ENCODE measurements at places on chromosomes 16 and 17. TPM values are rescaled to one million over a fixed set of nuclear protein-coding genes. Genes with fewer than 3 reads are reported as not detected.

The SLC16A11 gene
- total RNA-seq = not detected

- no peak for DNase-seq
These were observed 160.9 kb downstream of the MAP2K6 start for GRCh38 chr17:69575346-69575761.

GRCh38 chr16:88570691-88571092 lies 489 bp downstream of the ZC3H18 start:
- peak; percentile 26 for DNase-seq

DNA sequence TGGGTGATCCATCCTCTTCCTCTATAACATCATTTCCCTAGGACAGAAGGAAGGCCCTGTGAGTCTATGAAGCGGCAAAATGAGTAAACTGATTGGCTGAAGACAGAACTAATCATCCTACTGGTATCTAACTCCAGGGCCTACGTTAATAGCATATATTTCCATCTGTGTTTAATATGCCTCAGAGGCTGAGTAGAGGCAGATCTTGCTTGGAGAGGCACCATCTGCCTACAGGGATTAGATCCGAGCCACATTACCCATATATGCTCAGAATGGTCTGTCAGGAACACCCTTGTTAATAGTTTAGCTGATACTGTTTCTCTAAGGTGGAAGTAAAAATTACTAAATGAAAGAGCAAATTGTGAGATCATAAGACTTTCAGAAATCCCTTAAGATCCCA lies 13.2 kb upstream of the FOXJ1 start:
- no peak for DNase-seq

The CA4 gene
- 0.10 TPM for total RNA-seq

DNA sequence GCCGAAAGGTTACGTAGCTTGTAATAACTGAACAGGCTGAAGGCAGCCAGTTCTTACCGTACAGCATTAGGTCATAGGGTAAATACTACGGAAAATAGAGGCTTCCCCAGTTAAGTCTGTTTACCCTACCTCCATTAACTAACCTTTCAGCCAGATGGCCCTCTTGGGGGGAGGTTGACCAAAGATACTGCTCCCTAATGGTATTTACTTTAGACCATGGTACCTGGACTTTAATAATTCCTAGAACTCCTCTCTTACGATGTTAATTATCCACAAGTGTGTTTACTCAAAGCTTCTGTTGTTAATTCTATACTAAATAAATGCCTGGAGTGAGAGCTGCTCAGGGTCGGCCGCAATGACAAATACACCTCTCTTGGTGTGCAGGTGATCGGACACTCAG lies 9.8 kb upstream of the ADAT1 start:
- DNase-seq = no peak

GRCh38 chr17:72747501-72747900 lies 345.0 kb downstream of the SLC39A11 start:
- no peak for DNase-seq
